Progenitor cell of endocrine pancreas (in vitro differentiated cells): ENCODE measurements at places on chromosomes 4 and X.

GRCh38 chr4:11488657-11489452, 60.2 kb upstream of the HS3ST1 start:
- DNase-seq = no peak

- no peak for DNase-seq
Observed at GRCh38 chr4:65791812-65792308, 121.6 kb upstream of the EPHA5 start.

DNA sequence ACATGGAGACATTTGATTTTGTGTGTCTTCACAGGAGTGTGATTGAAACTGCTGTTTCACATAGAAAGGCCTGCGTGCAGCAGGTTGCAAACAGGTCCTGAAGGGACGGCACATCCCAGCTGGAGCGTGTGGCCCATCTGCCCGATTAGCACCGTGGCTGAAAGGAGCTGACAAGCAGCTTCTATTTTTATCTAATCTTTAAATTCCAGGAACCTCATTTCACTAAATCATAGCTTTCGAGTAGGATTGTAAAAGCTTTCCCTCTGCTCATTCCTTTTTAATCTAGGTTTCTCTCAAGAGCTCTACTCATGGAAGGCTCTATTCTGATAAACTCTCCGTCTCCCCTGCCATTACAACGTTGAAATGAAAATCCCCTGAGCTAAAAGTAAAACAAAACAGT, 106.8 kb downstream of the FSTL5 start:
- no peak for DNase-seq

DNA sequence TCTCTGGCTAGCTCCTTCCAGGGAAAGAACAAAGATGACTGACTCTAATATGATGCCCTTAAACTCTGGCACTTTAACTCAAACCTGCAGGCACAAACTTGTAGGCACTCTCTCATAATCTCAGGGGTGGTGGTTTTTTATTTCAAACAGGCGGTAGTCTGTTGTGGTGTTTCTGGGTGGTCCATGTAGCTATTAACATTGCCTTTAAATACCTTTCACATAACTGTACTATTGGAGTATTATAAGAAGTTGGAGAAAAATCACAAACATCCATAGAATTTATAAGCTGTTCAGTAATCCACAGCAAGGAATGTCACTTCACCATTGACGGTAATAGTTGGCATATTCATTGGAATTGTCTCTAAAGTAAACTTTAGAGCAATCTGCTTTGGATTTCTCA, 204.2 kb upstream of the PDE5A start:
- DNase-seq = no peak

DNA sequence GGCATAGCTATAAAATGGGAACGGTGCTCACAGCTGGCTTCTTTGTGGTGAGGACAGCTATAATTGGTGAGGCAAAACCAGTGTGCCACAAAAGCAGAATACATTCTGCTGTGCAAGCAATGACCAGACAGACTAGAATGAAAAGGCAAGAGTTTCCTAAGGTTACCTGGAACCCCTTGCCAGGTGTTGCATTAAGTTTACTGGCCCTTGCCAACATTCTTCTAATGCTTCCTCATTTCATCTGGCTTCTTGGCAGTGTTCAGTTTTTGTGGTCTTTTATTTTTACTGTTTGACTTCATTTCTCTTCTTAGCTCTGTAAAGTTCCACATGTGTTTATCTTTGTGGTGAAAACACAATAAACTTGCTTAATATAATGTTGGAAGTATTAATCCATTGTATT, 131.4 kb downstream of the PTTG2 start:
- no peak for DNase-seq

DNA sequence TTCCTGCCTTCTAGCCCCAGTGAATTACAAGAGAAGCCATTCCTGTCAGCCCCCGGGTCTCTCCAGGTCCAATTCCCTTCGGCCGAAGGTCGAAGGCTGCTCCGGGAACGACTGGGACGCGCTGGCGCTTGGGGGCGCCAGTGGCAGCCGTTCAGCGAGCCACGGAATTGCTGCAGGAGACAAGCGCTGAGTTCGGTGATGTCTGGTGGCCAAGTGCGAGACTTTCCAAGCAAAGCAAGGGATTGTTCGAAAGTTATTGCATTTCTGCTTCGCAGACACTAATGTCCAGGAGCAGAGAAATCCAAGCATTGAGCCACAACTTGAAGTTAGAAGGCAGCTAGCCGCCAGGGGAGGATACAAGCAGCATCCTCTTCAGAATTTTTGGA, 1.1 kb upstream of the DKK2 start:
- peak; percentile 44 for DNase-seq

DNA sequence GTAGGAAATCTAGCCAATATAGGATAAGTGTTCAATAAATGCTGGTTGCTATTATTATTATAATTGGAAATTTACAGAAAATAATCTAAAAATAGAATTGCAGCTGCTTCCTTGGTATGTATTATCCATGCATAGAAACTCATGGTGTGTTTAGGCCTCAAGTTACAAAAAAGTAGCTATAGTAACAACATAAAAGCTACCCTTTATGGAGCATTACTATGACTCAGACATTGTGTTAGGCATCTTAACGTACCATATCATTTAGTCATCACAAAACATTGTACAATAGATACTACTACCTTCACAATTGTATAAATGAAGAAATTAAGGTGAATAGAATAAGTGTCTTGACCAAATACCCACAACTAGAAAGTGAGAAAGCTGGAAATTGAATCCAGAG, 126.9 kb upstream of the NRK start:
- no peak for DNase-seq

- no peak for DNase-seq
Observed at GRCh38 chr4:128394778-128395177, 107.2 kb upstream of the PGRMC2 start.

DNA sequence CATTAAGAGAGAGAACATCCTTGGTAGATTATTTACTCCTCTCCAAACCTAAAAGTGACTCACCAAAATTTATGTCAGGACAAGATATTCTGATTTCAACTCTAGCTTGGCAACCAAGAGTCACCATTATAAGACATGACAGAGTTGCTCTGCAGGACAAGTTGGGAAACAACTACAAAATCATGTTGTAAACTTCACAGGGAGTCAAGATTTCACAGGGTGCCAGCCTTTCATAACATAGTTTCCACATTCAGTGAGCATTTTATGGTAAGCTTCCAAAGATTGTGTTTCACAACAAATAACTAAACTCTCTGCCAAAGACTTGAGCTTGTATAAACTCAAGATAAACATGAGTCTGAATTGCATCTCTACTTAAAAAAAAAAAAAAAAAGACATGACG, 121.0 kb upstream of the DIAPH2 start:
- DNase-seq = no peak

DNA sequence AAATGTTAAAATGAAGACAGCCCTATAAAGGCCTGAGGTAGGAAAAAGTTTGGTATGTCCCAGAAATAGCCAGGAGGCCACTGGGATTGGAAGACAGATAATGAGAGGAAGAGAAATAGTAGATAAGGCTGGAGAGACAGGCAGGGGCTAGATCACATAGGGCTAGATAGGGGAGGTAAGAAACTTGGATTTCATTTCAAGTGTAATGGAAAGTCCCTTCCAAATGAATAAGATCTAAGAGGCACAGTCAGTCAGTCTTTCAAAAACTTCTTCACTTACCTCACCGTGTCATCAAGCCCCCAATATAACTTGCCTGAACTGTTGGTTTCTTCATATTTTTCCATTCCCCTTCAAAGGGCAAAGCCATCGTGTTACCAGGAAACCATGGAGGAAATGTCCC, 121.8 kb downstream of the SPCS3 start:
- DNase-seq = no peak

- no peak for DNase-seq
Observed at GRCh38 chrX:19075754-19076153, 46.5 kb downstream of the ADGRG2 start.

DNA sequence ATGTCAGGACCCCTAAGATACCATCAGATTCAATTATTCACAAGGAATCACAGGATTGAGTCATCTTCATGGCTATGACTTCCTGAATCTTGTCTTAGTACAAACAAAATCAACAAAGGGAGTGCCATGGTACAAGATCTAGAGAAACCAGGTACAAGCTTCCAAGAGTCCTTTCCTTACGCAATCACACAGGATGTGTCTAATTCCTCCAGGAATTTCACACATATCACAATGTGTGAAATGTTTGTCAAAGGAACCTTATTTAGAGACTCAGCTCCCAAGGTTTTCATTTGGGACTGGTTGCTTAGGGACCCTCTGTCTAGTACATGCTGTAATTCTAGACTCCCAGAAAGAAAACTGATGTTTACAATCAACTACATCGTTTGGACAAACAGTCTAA, 83.0 kb downstream of the MAB21L2 start:
- no peak for DNase-seq

DNA sequence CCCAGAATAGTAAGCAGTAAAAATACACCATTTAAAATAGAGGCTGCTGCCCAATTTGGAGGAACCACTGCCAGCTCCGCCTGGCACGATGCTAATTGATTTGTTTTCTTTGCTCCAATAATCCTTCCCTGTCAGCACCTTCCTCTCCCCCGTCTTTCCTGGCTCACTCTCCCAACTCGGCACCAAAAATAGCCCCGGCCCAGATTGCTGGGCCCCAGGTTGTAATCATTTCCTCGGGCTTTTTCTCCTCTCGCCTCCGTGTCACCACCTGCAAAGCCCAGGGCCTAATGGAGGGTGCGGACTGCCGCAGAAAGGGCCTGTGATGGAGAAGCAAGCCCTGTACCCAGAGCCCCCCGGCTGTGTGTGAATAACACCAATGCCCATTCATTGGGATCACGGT, 197.6 kb upstream of the PSAPL1 start:
- no peak for DNase-seq

DNA sequence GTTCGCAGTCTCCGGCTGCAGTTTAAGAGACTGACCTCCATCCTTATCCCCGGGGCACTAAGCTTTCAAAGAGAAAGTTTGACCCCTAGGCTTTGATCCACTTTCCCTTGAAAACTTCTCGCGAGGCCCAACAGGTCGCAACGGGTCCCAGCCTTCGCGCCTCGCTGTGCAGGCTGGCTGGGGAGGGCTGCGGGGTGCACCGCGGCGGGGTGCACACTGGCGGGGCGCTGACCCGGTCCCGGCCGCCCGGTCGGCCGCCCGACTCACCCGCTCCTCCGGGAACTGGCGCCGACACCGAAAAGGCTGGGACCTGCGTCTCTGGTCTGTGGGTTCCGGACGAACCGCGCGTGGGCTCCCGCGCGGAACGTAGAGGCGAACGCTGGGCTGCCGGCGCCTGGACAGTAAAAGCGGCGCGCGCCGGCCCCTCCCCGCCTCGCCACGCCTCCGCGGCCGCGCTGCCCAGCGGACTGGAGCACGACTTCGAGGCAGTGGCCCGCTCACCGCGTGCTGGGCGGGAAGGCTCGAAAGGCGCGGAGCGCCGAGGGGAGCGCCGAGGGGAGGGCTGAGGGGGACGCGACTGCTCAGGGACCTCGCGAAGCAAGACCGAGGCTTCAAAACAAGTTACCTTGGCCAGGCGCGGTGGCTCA, at the start of gene TAF7L:
TSS of gene TAF7L (minus strand) at position 378 of the 647 bp plus-strand sequence. CDS start 3,791 bp downstream, outside the sequence.
- DNase-seq = no peak

- DNase-seq = no peak
Observed at GRCh38 chr4:10066670-10067651, 45.7 kb upstream of the SLC2A9 start.

- DNase-seq = no peak
Observed at GRCh38 chrX:12920990-12921389, 14.6 kb downstream of the TLR8 start.

DNA sequence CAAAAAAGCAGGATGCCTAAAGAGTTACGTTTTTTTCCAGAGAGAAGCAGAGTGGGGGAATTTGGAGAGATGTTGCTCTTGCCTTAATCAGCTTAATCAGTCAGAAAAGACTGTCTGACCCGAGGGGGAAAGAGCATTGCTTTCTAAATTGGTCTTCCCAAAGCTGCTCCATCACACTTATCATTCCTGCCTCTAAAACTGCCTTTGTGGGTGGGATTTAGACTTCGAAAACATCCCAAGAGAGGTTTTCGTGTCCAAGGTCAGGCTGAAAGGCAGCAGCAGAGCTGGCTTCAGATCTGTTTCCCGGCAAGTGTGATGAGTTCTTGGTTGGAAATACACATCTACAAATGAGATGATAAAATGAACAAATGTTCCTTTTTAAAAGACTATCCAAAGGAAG, 155.2 kb downstream of the SH2D1A start:
- DNase-seq = no peak

- no peak for DNase-seq
Observed at GRCh38 chr4:38576767-38577166, 87.2 kb upstream of the KLF3 start.

DNA sequence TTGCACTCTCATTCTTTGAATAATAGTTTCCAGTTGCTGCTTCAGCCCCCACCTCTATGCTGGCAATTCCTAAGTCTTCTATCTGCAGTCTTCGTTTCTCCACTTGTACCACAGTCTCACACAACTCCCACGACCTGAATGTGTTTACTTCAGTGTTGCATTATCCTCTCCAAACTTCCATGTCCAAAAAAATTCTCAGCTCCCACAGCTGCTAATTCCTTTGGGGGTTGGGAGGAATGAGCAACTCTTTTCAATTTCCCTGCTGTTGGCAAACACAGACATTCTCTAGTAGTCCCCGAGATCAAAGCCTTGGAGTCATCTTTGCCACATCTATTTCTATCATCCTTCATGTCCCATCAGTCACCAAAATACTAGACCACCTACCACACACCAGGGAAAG, 14.4 kb upstream of the CDS1 start:
- no peak for DNase-seq

- DNase-seq = no peak
Observed at GRCh38 chr4:140764785-140765392, 8.7 kb upstream of the TBC1D9 start.

GRCh38 chr4:105193536-105193935, 46.9 kb downstream of the TET2 start:
- no peak for DNase-seq

DNA sequence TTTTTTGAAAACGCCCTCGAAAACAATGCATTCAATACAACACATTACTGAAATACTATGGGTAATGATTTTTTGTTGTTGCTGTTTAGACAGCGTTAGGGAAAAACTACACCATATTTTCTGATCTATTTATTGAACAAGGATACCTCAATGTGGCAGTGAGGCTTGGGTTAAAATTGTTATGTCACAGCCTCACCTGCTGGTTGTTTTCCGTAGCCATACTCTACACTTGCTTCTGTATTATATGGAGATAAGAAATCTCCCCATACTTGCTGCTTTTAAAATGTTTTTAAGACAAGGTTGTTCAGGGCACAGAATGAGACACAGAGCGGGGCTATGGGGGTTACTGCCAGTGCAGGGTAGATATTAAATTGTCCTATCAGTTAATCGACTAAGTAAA, 221.6 kb upstream of the FTHL17 start:
- DNase-seq = no peak
